Stromal cell of bone marrow (primary cell): ENCODE measurements at places on chromosomes 3 and 15.
A peak's percentile ranks its signal among the peaks of the same experiment; 100 is the strongest.

DNA sequence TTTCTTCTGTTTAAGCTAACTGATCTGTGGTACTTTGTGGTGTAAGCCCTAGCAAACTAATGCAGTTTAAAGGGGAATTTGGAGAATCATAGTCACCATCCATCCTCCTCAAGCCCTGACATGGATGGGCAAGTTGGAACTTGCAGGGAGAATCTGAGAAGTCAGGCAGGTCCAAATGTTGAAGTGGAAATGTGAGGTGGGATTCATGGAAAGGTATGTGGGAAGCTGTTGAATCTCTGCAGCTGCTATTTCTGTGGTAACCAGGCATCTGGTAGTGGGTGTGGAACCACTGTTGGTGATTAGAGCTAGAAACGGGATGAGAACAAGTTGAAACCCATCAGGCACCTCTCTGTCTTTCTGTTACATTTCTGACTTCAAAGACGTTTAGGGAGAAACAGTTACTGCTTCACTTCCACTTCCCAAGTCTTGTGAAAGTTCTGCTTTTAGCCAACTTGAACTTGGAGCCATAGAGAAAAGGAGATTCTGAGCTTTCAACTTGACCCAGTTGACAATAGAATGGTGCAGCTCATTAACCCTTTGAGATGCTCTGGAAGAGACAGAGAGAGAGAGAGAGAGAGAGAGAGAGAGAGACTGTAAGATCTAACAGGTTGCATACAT lies 38.1 kb upstream of the NMNAT3 start:
- DNase-seq, result no peak

DNA sequence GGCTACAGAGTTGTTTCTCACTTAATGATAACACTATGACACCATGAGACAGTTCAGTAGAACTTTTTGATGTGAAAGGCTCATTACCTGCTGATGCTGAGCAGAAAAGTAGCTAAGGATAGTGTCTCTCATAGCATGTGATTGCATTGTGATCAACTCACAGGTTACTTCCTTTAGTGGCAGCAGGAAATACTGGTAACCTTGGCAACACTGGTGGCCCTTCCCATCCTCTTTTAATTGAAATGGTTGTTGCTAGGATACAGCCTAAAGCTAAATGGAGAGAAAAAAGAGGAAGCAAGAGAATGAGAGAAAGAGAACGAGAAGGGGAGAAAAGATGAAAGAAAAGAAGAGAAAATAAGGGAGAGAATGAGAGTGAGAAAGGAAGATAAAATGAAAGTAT lies 204.7 kb upstream of the GAP43 start:
- DNase-seq, result no peak

DNA sequence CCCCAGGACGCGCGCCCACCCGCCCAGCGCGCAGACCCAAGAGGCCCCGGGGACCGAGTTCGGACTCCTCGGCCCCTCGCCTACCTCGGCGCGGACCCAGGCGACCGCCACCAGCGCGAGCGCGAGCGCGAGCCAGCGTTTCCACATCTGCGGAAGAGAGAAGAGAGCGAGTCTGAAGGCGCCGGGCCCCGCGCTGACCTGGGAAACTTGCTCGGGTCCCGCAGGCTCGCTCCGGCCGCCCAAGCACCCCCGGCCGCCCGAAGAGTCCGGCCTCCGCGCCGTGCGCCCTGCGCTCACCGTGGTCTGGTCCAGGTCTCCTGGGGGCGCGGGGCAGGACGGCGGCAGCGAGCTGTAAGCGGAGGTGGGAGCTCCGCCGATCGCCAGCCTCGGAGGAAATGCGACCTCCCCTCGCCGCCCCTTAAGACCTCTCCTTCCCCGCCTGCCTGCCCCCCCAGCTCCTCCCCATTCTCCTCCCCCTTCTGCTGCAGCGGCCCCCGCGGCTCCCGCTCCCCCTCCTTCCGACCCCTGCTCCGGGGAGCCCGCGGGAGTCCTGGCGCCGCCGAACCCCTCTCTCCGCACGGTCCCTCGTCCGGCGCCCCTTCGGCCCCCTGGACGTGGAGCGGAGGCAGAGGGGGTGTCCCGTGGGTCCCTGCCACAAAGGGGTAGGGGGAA lies at the start of gene FSTL1:
FSTL1 (minus strand) TSS at position 393 of the 672 bp plus-strand sequence; CDS start at position 147, 246 bp downstream.
- DNase-seq, result no peak

- no peak for DNase-seq
Measured at GRCh38 chr3:72238010-72238691, 453.2 kb upstream of the PROK2 start.

- DNase-seq, result no peak
Measured at GRCh38 chr3:133865136-133865855, 30.4 kb downstream of the RAB6B start.

DNA sequence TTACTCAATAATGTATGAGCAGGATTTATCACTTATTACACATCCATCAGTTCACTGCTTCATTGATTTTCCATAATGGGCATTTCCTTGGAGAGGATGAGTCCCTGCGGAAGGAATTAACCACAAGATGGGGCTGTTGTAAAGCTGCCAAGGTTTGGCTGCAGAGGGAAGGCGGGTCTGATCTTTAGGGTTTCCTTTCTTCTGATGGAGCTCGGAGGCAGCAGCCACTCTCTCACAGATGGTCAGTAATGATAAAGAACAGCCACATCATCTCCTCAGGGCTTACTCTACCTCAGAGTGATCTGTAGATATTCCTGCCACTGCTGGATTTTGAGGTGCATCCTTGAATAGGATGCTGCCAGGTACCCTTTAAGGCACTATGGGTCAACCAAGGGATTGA lies 115.2 kb downstream of the USP13 start:
- DNase-seq, result peak; percentile 70

DNA sequence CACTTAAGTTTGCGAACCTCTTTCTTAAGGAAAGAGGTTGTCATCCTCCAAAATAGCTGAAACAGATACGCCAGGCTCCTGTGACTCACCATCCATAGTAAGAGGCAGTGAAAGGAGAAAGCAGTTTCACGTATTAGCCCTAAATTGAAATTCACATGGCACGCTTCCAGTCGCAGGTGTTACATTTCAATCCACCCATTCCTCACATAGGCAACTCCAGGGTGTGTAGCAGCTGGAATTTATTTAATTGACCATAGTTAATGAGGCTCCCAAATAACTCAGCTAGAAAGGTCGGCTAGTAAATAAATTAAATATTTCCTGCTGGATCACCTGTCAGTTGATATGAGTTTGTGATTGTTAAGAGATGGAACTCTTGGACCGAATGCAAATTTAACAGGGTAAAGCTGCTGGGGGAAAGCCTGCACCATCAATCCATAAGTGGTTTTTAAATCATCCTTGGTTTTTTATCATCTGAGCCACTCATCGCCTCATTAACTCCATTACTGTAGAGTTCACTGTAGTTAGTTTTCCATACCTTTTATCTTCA lies 19.6 kb downstream of the NSUN3 start:
- DNase-seq, result no peak

- DNase-seq, result no peak
Measured at GRCh38 chr3:135981701-135982403, 16.3 kb downstream of the PPP2R3A start.

DNA sequence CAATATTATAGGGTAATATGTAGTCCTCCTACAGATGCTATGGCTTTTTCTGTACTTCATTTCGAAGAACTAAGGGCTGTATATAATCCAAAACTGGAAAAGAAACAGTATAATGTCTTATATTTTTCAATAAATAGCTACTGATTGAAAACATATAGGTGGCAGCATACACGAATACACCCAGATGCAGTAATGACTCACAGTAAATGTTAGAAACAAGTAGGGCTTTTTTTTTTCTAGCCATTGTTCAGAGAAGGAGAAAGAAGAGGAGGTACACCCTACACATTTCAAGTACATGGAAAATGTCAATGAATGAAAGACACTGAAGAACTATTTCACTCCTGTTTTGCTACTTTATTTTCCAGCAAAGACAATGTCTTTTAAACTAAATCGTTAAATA lies 9.4 kb downstream of the DAZL start:
- DNase-seq, result no peak

DNA sequence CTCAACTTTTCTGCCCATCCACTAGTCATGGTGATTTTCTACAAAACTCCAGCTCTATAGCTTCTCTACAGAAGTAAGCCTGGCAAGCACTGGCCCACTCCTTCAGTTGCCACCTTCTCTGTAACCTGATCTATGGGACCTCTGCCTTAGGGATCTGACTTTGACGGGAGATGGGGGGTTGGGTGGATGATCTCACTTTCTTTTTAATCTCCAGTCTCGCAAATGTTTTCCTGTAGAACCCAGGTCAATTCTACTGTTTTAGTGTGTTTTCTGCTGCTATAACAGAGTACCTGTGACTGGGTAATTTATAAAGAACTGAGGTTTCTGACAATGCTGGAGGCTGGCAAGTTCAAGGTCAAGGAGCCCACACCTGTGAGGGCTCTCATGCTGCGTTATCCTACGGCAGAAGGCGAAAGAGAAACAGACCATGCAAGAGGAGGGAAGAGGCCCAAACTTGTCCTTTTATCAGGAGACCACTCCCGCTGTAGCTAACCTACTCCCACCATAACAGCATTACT lies 189.9 kb upstream of the THRB start:
- no peak for DNase-seq

DNA sequence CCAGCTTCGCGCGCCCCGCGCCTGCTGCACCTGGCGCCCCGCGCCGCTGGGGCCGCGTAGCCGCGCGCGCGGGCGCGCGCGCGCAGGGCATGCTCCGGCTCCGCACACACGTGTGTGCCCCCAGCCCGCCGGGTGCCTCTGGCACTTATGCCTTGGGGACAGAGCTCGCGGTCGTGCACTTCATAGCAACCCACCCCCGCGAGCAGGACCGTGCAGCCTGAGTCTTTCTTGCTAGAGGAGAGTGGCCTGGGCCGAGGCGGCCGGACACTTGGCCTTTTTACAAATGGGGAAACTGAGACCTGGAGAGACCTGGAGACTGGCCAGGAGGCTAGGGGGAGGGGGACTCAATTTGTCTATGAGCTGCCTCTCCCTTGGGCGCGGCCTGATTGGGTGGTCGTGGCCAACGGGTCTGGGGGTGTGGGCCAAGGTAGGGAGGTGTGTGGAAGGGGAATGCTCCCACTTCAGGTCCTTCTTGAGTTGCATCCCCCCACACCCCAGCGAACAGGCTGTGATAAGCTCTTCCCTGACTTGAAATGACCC lies 562 bp downstream of the NBEAL2 start:
- DNase-seq, result no peak

DNA sequence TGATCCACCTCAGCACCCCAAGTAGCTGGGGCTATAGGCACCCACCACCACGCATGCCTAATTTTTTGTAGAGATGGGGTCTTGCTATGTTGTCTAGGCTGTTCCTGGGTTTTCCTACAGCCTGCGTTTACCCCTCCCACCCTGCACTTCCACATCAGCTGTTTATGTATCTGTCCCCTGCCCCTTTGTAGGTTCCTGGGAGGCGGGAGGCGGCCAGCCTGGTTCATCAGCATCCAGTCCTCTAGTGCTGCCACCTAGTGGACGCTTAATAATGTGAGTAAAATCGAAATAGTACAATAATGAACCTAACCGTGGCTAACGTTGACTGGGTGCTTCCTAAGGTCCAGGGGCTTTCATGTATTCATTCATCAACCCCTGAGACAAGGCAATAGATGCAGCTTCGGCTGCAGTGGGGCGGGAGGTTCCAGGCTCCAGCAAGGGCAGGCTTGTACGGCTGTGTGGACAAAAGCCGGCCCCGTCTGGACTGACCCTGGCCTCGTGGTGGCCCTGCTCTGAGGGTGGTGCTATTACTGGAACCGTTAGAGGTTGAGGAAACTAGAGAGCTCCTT lies 1.2 kb upstream of the LCTL start:
- DNase-seq, result peak; percentile 44

DNA sequence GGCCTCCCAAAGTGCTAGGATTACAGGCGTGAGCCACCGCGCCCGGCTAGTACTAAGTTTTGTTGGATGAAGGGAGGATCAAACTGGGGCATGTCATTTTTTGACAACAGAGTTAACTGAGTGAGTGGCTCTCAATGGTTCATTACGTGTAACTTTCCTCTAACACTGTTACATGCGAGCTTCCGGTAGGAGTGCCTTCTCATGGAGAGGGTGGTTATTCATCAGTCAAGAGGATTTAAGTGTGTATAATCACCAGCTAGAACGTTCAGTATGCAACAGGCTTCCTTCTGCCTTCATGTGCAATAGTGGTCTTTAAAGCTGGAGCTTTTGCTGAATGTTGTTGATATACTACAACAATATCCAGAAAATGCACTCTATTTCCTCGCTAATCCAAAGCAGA lies 19.1 kb upstream of the GOLGA8A start:
- no peak for DNase-seq

GRCh38 chr3:43997788-43998369 lies 243.8 kb upstream of the TOPAZ1 start:
- no peak for DNase-seq

GRCh38 chr15:98651036-98651481 lies 2.7 kb downstream of the IGF1R start:
- no peak for DNase-seq

DNA sequence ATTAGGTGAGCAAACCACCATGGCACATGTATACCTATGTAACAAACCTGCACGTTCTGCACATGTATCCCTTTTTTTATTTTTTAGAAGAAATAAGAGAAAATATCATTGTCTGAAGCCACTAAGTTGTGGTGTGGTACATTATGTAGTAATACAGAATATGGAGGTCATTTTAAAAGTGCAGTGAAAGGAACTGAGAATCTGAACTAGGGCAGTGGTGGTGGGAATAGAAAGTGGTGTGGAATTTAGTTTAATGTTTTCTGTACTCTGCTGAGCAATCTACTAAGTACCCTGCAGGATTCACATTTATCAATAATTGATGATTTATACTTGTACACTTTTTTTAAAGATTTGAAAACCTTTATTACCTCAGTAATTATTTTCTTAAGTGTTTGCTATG lies 283.5 kb downstream of the CHL1 start:
- DNase-seq, result no peak

DNA sequence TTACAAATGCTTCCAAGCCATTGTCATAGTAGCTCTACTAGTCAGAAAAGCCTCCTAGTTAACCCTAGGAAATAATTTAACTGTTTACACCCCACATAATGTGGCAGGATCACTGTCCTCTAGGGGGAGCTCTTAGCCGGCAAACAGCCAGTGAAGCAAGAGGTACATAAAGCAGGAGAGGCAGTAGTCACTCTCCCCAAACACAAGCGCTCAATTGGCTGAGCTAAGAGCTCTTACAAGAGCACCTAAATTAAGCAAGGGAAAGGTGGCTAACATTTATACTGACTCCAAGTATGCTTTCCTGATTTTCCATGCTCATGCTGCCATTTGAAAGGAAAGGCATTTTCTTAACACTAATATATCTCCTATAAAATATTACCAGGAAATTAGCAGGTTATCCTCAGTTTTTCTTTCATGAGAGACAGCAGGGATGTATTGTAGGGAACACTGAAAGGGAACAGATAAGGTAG lies 37.6 kb downstream of the NCEH1 start:
- DNase-seq, result peak; percentile 49

DNA sequence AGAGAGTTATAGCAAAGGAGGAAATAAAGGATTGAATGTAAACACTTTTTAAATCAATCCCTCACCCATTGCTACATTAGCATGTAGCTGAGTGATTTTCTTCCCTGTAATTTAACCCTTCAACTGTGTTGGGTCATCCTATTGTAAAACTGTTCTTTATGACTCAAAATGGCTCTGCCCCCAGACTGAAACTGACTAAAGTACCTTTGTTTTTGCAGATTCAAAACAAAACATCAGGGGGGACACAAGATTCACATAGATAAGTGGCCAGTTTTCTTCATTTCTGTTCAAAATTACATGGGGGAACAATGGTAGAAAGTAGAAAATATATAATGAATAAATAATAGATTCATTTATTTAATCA lies 268.4 kb downstream of the IGSF11 start:
- no peak for DNase-seq
